ENCODE measurements at places on chromosomes 1 and 21.

GRCh38 chr1:58745117-58745516 lies 38.7 kb downstream of the JUN start:
- no peak for DNase-seq

GRCh38 chr1:30511563-30511962 lies 211.8 kb downstream of the MATN1 start:
- no peak for DNase-seq

DNA sequence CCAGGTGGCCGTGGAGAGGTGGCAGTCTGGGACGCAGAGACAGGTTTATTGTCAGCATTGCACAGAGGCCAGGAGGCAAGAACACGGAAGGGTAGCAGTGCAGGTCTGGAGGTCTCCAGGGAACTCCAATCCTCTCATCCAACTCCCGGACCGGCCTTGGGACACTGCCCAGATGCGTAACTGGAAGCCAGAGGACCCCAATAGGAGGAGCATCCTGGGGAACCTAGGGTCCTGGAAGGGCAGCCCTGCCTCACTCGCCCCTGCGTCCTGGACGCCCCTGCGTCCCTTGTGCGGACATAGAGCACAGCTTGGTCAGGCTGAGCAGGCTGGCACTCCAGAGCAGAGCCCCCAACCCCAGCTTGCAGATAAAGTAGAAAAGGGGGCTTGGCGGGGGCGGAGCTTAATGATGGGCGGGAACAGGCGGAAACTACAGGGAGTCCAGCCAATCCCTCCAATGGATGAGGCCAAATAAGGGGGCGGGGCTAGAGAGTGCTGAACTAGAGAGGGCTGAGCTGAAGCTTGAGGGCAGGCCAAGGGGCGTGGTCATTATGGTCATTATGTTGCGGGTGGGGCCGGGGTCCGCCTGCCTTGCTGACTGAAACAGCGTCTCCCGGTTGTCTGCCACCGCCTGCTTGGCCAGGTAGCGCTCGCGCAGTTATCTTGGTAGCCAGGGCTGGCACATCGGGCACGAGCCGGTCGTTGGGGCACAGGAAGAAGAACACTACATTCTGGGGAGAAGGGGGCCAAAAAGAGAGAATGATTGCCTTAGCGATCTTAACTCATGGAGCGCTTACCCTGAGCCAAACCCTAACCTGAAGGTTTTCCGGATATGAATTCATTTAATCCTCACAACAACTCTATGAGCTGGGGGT lies 3.7 kb upstream of the ARHGEF19 start:
- DNase-seq, result peak; percentile 72

DNA sequence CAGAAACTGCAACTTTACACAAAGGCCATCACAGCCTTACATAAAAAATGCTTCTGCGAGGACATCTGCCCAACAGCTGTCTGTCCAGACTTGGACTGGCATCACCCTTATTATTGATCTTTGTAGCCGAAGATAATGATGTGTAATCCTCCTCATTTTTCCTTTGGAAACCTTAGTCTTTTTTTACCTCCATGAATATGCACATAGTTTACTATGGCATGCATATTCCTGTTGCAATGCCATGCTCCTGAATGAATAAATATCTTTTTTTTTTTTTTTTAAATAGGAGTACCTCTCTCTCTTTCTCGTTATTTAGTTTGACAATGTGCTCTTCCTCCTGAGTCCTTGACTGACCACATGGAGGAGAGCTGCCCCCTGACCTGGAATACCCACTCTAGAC lies 409.6 kb upstream of the USP24 start:
- no peak for DNase-seq

DNA sequence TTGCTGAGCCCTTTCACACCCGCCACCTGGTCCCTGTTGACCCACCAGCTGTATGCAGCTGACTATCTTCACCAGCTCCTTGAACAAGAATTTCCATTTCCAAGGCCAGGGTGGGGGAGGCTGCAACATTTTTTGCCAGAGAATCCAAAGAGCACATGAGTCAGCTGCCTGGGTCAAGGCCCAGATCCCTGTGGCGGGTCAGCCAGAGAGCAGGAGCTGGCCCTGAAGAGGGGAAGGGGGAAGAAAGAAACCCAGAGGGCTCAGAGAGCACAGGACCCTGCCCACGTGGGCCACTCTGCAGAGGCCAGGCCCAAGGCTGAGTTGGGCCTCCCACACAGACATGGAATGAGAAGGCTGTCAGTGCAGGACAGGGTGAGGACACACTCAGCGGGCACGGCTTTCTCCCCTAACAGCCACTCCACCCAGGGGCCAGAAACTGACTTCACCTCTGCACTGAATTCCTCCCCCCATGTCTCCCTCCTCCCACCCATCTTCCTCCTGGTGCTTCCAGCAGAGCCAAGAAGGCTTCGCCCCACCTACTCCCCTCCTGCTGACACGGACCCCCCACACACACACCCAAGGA lies 28.9 kb downstream of the S100A6 start:
- no peak for DNase-seq

DNA sequence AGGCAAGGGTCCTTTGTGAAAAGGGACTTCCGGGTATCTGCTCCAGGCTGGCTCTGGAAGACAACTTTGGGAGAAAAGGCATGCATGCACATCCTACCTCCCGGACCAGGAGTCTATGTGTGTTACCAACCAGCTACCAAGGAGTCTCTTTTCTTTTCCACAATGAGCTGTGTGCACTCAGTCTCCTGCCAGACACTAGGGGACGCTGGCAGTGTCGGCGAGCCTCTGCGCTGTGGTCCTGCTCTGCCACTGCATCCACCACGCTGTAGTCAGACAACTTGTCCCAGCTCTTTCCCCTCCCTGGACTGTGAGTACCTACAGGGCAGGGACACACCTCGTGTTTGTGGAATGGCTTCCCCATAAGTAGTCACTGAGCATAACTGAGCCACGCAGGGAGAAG lies 5.1 kb upstream of the SSR2 start:
- DNase-seq, result peak; percentile 21

GRCh38 chr1:234226113-234226818 lies 147.0 kb upstream of the COA6 start:
- DNase-seq, result no peak

DNA sequence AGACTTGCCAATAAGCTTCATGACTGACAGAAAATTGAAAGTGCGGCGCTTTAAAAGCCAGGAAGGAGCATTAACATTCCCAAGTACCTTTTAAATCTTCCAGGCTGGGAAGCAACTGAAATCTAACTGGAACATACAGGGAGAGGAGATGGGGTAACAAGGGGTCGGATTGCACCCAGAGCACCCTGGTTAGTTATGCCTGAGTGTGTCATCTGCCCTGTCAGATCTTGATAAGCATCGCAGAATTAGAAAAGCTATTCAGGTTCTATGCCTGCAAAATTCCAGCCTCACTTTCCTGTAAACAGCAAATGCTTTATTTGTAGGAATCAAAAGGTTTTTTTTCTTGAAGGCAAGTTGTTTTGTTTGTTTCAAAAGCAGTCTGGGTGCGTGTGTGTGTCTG lies 58.5 kb downstream of the SERBP1 start:
- no peak for DNase-seq

GRCh38 chr21:35328856-35329455 lies 279.9 kb upstream of the RUNX1 start:
- DNase-seq, result no peak

DNA sequence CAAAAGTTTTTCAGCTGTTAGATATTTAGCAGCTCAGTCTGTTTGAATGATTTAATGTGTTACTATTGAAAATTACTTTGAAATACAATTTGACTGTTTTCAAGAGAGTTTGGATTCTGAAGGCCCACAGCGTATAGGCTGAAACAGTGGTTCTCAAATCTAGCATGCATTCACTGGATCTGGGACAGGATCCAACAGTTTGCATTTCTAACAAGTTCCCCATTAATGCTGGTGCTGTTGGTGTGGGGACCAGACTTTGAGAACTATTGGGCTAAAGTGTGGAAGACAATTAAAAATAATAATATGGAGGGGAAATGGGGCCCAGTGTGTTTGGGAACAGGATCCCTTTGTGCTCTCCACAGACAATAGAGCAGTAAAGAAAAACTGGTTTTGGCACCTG lies 31.9 kb downstream of the ITSN1 start:
- DNase-seq, result no peak

- DNase-seq, result peak; percentile 5
Observed at GRCh38 chr1:171434717-171435346, 50.5 kb upstream of the PRRC2C start.

DNA sequence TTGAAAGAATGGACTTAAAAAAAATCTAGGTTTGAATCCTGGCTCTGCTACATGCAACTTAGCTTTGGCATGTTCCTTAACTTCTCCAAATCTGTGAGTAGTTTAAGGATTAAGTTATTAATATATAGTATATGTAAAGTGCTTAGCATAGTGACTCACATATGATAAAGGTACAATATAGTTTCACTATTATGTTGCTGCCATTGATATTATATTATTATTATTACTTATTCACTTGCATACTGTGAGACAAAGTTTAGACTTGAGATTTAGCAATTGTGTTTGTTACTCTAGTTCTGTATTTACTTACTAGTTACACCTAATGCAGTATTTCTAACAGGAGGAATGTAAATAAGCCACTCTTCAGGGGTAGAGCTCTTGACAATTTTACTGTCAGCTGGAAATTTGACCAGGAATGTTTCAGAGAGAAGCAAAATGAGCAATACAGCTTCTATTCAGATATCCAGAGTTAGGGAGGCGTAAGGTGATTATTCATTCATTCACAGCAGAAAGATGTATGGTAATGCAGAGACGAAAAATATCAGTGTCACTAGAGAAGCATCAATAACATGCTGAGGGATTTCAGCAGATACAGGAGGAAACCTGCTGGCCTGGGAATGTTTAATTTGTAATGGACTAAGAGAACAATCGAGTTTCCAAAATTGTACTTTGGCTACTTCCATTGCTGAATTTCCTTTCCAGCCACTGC lies 25.5 kb downstream of the RGS7 start:
- no peak for DNase-seq

DNA sequence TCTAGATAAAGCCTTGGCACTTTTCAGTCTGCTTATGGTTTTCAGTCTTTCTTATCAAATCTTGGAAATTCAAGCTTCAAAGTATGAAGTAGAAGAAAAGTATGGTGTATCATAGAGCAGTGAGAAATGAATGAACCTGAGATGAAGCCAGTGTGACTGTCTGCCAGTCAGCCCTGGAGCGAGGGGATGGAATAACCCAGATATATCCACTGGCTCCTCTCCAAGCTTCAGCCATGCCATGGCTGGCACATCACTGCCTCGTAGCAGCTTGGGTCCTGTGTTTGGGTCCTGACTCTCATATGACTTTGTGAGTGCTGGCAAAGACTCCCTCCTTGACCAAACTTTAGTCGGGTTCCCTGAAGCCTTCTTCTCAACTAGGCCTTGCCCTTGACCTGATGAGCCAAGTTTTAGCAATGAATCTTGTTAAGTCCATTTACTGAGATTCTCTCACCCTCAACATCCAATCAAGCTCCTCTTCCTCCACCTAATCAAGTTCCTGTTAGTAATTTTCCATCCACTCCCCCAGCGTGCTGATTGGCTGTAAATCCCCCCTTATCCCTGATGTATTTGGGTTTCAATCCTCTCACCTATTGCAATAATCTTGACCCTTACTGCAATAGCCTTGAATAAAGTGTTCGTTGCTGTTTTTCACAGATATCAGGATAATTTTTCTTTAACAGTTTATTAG lies 62.5 kb upstream of the PRDX6 start:
- no peak for DNase-seq

DNA sequence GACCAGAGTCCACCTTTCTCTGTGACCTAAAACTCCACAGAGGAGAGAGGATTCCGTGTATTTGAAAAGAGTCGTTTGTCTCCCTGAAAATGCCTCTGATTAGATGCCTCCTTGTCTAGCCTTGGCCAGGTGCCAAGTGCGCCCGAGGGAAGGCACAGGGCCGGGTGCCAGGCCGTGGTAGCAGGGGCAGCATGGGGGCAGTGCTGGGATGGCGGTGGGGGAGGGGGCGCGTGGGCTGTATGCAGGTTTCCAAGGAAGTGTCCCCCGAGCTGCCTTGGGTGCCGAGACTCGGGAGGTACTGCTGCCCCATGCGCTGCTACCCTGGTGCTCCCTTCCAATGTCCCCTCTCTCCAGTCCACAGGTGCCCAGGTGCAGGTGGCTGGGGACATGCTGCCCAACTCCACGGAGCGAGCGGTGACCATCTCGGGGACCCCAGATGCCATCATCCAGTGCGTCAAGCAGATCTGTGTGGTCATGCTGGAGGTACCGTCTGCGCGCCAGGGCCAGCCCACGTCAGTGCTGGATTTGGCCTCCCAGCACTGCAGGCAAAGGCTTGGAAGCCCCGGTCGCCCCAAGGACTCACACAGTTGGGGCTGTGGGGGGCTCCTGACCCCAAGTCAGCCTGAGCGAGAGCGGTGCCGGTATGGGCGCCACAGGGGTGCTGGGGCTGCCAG lies 70.9 kb upstream of the COL6A1 start:
- no peak for DNase-seq

DNA sequence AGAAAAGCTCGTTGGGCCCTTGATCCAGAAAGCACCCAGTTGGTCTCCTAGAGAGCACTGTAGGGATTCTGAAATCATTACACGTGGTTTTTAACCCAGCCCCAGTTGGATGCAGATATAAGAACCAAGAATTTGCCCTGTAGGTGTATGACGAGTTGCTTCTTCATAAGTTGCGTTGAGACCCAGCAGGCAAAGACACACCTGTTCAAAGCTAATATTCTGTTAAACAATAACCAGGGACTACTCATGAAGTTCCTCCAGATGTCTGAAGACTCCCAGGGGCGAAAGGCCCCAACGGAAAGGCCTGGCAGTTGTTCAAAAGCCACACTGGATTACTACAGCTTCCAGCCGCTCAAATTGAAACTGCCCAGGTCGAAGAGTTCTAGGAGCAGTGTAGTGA lies 88.6 kb upstream of the HNRNPU start:
- no peak for DNase-seq

- no peak for DNase-seq
Observed at GRCh38 chr1:167890400-167890799, 23.5 kb downstream of the ADCY10 start.

DNA sequence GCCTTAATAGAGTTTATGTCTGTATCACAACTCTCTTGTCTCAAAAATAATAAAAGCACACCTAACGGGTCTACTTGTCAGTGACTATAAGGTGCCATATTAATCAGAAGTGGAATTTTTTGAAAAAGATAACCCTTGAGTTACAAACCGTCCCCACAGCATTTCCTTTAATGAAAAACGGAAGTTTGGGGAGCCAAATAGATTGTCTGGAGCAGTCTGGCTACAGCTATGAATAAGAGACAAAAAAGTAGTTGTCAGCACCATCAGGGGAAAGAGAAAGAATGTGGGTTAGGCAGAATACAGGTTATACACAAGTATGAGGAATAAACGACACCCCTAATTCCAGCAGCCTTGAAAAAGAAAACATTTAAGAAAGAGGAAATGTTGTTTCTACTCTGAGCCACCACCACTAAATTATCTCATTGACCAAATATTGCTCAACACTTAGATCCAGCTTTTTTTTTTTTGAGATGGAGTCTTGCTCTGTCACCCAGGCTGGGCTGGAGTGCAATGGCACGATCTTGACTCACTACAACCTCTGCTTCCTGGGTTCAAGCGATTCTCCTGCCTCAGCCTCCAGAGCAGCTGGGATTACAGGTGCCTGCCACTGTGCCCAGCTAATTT lies 29.4 kb upstream of the USP24 start:
- DNase-seq, result no peak

GRCh38 chr1:206495493-206496046 lies 11.8 kb upstream of the RASSF5 start:
- DNase-seq, result no peak

GRCh38 chr1:224929335-224930237 lies at the start of gene DNAH14:
Gene DNAH14, plus strand, starts transcription at chr1:224929675. Its CDS starts 23,028 bp downstream, at chr1:224952703.
- DNase-seq, result peak; percentile 11

- DNase-seq, result no peak
Observed at GRCh38 chr1:9101510-9102146, 27.3 kb downstream of the GPR157 start.

GRCh38 chr1:185215911-185216310 lies 58.9 kb downstream of the SWT1 start:
- DNase-seq, result no peak

All from activated CD4-positive, alpha-beta T cell treated with anti-CD3 and anti-CD28 coated beads, Interleukin-2, amount 50 U/mL, for 48 hours (primary cell).